Femur (tissue), 1 donor: ENCODE measurements at places on chromosomes 3 and 15.

GRCh38 chr3:112734736-112735350 is 93.9 kb upstream of the CCDC80 start:
- peak; percentile 35 for DNase-seq

- no peak for DNase-seq
These were observed 132.4 kb downstream of the GOLGA6L6 start for GRCh38 chr15:20409247-20409646.

DNA sequence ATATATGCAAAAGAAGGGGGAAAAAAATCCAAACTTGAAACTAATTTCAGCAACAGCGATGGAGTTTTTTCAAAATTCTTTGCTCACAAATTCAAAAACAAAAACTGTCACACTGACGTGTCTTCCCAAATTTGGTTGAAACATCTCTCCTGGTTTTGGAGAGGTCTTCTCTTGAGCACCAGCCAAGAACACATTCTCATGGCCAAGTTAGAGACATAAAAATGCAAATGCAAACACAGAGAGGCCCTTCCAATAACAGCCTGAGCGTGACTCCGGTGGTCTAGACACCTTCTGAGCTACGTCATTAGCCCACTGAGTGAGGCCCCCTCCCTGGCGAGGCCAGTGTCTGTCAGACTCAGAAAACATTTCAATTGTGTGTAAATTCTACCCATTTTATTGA is 436.0 kb upstream of the PROK2 start:
- no peak for DNase-seq

DNA sequence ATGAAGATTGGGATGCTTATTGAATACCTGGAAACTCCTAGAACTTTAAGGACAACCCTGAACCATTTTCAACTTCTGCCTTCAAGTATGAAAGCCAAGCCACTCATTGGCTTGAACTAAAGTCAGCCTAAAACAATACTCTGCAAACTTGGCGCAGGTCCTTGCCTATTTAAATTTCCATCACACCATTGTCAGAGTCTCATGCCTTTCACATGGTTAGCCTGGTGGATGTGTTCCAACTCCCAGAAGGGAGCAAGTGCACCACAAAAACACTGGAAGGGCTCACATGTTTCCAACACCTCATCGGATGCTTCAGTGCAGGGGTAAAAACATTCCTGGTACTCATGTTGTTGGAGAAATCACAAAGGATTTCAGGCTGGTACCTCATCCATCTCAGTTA is 511.6 kb upstream of the MDFIC2 start:
- peak; percentile 53 for DNase-seq

DNA sequence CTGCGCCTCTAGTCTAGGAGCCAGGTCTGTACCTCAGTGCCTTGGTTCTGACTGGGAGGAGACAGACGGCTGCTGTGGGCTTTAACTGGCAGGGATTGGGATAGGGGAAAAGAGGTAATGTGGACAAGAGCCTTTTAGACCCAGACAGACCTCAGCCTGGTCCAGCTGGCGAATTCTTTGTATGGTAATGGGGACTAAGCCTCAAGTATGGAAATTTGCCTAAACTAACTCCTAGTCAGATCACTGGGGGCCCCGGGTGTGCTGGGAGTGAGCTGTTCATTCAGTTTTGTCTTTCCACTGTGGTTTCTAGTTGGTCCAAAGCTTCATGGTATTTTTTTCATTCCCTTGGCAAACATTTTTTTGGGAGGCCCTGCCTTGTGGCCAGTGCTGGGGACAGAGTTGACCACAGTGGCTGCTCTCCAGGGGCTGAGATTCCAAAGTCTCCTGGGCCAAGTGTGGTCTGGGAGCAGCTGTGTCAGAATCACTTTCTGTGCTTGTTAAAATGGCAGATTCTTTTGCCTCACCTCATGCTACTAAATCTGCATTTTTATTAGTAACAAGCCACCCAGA is 261.4 kb upstream of the C2CD4B start:
- peak; percentile 75 for DNase-seq
